ENCODE measurements at places on chromosomes 2 and 18.

DNA sequence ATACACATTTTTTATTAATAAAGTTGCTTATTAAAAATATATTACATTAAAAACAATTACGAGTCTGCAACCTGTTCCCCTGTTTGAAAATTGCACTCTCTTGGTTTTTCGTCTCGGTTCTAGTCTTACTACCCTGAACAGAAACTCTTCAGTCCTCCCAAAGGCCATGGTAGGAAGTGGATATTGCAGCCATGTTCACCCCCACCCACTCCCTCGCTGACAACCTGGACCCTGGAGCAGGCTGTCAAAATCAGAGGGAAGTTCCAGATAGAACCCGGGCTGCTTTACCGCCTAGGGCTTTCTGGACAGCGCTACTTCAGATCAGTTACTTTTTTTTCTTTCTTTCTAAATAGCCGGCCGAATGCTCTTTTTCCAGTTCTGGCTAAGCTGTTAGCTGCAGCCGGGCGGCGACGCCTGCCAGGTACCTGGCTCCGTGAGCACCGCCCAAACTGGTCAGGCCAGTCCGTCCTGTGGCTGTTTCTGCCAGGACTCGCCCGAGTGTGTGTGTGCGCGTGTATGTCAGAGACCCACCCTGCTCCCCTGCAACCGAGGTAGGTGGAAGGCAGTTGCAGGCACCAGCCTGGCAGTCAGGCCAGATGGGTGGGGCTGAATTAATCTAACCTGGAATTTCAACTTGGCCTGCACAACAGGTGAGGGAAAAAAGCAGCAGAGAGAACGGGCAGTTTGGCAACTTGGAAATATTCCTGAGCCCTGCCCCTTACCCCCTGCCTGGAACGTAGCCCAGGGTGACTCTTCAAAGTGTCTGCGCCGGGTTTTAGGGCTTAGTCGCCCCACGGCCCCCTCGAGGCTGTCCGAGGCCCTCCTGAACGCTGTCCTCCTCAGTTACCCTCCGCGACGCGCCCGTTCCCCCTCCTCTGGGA is 1.1 kb upstream of the TET3 start:
- peak; percentile 98 for DNase-seq

DNA sequence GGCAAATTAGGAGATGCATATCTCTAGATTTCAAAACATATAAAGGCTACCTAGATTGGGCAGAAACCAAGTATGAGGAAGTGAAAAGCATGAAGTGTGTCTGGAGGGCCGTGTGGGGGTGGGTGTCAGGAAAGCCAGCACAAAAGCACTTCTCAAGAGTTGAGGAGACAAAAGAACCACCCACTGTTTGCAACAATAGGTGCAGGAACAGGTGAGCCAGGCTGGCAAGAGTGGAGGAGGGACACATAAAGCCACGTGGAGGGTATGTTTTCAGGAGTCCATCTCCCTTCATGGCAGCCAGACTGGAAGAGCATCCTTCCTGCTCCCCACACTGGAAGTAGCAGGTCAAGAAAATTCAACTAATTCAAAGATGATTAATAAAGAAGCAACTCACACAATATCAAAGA is 96.4 kb downstream of the CERS6 start:
- DNase-seq: peak; percentile 87

- DNase-seq: peak; percentile 61
These were observed 87.6 kb downstream of the ALPK2 start for GRCh38 chr18:58541146-58541788.

DNA sequence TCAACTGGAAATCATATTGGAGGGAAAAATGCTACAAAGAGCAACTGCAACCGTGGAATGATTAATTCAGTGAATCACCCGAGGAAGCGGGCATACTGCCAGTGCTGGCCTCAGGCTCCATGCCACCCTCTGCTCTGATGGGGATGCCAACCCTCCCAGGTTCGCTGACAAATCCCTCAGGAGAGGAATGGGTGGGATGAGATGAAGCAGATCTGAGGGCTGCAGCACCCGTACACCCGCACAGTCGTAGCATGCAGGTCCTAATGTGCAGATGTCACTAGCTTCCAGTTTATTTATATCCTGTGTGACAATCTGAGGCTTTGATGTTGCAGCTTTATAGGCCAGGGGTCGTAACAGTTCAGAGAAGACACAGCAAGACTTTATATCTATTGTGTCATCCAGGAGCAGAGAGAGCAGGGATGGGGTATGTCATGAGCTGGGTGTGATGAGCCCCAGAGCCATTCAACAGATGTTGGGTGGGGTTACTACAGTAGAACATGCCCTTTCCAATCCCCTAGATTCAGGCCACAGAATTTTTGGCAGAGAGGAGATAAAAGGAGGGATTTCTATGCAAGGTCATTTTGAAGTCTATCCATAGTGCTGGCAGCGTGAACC is 44.6 kb downstream of the DPP4 start:
- DNase-seq: no peak

DNA sequence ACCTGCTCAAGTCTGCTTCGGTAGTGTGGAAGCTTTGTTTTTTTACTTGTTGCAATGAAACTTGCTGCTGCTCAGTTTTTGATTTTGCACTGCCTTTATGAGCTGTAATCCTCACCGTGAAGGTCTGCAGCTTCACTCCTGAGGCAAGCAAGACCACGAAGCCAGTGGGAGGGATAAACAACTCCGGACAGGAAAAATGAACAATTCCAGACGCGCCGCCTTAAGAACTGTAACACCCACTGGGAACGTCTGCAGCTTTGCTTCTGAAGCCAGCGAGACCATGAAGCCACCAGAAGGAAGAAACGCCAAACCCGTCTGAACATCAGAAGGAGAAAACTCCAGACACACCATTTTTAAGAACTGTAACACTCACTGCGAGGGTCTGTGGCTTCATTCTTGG is 245.7 kb upstream of the REG3G start:
- no peak for DNase-seq

DNA sequence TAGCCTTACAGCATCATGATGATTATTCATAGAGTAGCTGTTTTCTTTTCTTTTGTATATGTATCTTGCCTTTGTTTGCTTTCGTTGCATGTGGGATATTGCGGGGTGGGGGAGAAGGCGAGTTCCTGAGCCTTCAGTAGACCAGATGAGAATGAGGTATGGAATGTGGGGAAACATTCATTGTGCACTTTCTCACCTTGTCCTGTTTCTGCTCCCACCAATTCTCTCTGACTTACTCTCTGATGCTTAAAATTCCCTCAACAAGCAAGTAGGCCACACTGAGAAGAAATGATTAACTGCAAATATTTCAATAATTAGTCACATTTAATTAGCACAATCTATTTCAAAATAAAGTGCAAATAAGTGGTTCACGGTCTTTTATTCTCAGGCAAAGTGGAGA is 31.0 kb downstream of the GKN2 start:
- DNase-seq: no peak

- DNase-seq: no peak
These were observed 62.2 kb downstream of the ACKR3 start for GRCh38 chr2:236631856-236632291.

DNA sequence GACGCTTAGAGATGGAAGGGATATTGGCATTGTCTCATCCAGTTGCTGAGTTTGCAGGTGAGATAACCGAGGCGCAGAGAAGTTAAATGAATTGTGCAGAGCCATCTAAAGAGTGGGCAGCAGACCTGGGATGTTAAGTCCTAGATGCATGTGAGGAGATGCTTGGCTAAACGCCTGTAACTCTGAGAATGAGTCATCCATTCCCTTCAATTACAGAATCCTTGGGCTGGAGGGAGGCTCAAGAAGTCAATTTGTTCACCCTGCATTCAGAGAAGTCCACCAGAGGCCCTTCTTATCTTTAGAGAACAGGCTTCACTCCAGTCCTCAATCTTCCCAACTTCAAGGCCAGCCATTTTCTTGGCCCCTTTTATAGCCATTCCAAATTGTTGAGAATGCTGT is 1.6 kb downstream of the EHD3 start:
- DNase-seq: peak; percentile 26

GRCh38 chr18:37420315-37420880 is 145.2 kb downstream of the CELF4 start:
- DNase-seq: no peak

GRCh38 chr2:84378960-84379359 is 80.1 kb downstream of the SUCLG1 start:
- no peak for DNase-seq

- peak; percentile 64 for DNase-seq
These were observed 112.9 kb upstream of the ATP8B1 start for GRCh38 chr18:57915865-57916582.

- no peak for DNase-seq
These were observed 1480.0 kb downstream of the LRP1B start for GRCh38 chr2:140650825-140651224.

- DNase-seq: no peak
These were observed 423.6 kb downstream of the PTPRM start for GRCh38 chr18:7990670-7991069.

DNA sequence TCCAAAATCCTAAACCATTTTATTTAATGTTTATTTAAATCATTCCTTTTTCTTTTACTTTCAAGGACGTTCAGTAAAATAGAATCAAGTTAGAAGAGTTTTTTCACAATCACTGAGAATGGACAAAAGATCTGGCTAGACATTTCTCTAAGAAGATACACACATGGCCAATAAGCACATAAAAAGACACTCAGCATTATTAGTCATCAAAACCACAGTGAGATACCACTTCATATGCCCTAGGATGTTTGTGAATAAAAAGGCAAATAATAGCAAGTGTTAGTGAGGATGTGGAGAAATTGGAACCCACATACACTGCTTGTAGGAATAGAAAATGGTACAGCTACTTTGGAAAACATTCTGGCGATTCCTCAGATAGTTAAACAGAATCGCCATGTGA is 76.1 kb downstream of the RHBDD1 start:
- DNase-seq: peak; percentile 11

GRCh38 chr18:5966514-5966913 is 71.2 kb upstream of the TMEM200C start:
- no peak for DNase-seq

DNA sequence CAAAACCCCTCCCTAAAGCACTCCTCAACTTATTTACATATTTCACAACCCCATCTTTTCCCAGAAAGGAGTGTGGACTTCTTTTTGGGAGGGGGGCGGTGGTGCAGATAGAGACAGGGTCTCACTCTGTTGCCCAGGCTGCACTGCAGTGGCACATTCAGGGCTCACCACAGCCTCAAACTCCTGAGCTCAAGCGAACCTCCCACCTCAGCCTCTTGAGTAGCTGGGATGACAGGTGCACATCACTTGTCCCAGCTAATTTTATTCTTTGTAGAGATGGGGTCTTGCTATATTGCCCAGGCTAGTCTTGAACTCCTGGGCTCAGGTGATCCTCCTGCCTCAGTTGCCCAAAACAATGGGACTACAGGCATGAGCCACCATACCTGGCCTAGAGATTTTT is 44.1 kb downstream of the ADCY3 start:
- DNase-seq: no peak

GRCh38 chr18:23113576-23113975 is 21.7 kb upstream of the CABLES1 start:
- DNase-seq: no peak

DNA sequence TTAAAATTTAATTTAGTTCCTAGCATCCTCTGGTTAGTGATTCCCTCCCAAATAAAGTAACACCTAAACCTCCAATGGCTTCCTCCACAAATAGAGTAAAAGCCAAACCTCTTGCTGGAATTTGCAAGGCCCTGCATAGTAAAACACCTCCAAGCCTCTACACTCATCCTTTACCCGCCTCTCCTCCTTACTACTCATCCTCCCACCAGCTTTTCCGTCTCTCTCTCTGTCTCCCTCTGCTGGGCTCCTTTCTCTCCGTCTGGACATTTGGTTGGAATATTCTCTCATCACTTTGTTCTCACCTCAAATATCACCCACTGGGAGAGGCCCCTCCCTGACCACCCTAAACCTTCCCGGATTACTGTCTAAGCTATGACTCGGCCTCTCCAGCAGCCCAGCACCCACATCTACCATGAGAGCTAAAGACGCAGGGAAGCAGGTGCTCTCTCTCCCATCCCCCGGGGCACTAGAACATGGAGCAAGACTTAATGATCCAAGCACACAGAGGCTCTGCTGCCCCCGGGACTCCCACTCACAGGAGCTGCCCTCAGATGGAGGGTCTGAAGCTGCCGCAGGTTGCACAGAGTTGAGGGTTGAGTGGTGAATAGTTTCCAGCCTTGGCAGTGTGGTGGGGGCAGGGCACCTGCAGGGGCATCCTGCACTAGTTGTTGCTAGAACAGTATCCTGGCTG is 167.2 kb downstream of the FBXO15 start:
- DNase-seq: peak; percentile 88

- no peak for DNase-seq
These were observed 155.4 kb downstream of the SLC4A3 start for GRCh38 chr2:219782737-219783348.

- no peak for DNase-seq
These were observed 99.2 kb downstream of the RND3 start for GRCh38 chr2:150388289-150388625.

- DNase-seq: no peak
These were observed 25.0 kb upstream of the SPP2 start for GRCh38 chr2:234025466-234025865.

DNA sequence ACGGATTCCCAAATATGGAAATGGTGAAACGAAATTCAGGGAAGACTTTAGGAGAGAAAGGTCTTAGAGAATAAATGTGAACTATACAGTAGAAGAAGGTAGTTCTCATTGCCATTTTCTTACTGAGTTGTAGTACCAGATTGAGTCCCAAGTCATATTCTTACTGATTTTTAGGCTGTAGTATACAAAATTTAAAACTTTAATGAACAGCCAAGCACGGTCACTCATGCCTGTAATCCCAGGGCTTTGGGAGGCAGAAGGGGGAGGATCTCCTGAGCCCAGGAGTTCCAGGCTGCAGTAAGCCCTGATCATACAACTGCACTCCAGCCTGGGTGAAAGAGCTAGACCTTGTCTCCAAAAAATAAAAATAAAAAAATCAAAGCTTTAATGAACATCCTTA is 2.2 kb downstream of the SCRN3 start:
- no peak for DNase-seq

GRCh38 chr18:34864836-34865497 is 154.9 kb downstream of the DTNA start:
- no peak for DNase-seq

- peak; percentile 24 for DNase-seq
These were observed 5.6 kb downstream of the PAX8 start for GRCh38 chr2:113273027-113273551.

DNA sequence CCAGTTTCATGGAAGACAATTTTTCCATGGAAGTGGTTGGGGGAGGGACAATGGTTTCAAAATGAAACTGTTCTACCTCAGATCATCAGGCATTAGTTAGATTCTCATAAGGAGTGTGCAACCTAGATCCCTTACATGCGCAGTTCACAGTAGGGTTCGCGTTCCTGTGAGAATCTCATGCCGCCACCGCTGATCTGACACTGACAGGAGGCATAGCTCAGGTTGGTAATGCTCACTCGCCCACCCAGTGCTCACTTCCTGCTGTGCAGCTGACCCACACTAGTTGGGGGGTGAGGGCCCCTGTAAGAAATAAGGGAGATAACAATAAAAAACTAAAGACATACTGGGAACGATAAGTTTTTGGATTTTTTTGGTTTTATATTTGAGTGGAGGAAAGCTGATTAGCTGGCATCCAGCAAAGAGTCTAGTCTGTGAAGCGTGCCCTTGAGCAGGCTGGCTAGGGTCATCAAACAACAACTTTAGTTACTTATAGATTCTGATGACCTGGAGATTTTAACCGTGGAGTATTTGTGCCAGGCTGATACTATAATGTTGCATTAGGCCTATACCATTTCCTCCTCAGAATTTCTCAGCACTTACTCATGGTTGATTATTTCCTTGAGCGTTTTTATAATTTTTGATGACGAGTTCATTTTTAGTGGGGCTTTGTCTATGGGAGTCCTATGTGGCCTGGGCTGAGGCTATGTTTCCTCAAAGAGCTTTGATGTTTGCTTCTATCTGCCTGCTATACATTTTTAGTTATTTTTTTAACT is 6.3 kb upstream of the MCFD2 start:
- no peak for DNase-seq

- DNase-seq: no peak
These were observed 32.0 kb upstream of the NYAP2 start for GRCh38 chr2:225367482-225367881.
